ENCODE measurements at places on chromosomes 6 and 20.

- DNase-seq, result no peak
These were observed 4.5 kb upstream of the ZNF451 start for GRCh38 chr6:57085471-57085870.

DNA sequence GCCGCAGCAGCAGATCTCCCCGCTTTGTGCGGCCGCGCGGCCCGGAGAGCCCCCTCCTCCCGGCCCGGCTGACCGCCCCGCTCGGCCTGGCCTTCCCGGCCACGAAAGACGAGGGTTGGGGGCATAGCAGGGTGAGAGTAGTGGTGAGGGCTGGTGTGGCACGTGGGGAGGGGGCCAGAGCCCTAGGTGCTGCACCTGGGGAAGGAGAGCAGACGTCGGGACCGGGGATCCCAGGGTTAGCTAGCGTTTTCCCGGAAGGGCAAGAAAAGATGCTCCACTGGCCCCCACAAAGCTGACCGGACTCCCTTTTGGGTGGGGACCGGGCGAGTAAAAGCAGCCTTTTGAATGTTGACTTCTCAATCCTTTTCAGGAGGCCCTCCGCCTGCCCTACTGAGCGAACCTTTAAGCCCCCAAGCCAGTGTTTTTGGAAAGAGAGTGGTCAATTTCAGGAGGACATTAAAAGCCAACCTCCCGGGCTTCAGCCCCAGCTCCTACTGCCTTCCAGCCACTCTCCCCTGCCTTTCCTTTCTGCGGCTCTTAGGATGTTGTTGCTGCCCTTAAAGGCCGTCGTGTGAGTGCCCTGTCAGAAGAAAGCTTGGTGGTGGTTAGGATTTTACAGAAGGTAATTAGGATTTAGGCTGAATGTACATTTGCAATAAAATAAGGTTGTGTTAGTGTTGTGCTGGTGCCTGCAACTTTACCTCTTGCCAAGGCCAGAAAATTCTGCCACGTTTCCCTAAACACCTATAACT lies 648 bp upstream of the BACH2 start:
- DNase-seq, result no peak

- no peak for DNase-seq
These were observed 702 bp upstream of the TNFAIP3 start for GRCh38 chr6:137866200-137866913.

GRCh38 chr20:55964790-55965189 lies 40.5 kb downstream of the CBLN4 start:
- DNase-seq, result no peak

GRCh38 chr6:26543953-26544352 lies 5.8 kb downstream of the HMGN4 start:
- DNase-seq, result no peak

- no peak for DNase-seq
These were observed 838.2 kb downstream of the MAFB start for GRCh38 chr20:39850821-39851330.

GRCh38 chr6:27091661-27092315 lies 155.7 kb upstream of the PRSS16 start:
- DNase-seq, result no peak

GRCh38 chr6:112145080-112145573 lies 57.7 kb downstream of the FAM229B start:
- no peak for DNase-seq

- no peak for DNase-seq
These were observed 46.6 kb downstream of the DUSP22 start for GRCh38 chr6:338815-339262.

DNA sequence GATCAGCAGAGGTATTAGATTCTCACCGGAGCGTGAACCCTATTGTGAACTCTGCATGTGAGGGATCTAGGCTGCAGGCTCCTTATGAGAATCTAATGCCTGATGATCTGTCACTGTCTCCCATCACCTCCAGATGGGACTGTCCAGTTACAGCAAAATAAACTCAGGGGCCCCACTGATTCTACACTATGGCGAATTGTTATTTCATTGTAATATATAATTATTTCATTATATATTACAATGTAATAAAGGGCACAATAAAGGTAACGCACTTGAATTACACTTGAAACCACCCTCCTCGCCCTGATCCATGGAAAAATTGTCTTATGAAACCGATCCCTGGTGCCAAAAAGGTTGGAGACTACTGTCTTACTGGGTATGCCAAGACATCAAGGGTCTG lies 18.6 kb downstream of the PRKN start:
- DNase-seq, result no peak
